Progenitor cell of endocrine pancreas (in vitro differentiated cells): ENCODE measurements at places on chromosomes 13 and 19.

- no peak for DNase-seq
Measured at GRCh38 chr13:103598671-103599070, 532.5 kb upstream of the SLC10A2 start.

DNA sequence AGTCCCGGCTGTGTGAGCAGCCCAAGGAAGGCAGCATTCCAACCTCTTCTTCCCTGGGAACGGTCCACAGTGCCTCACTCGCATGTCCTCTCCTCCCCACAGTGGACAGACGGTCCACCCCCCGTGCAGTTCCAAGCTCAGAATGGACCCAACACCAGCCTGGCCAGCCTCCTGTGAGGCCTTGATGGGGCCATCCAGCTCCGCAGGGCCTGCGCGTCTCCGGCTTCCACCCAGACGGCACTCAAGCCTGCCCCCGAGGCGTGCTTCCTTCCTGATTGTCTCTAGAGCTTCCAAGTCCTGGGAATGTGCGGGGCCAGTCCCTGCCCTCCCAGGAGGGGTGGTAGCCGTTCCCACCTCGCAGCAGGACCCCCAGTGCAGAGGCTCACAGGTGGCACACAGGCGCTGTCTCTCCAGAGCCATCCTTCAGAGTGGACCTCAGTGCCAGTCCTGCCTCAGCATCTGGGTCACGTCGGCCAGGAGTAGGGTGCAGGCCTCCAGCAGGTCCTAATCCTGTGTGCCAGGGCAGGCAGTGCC, 35.0 kb downstream of the MAU2 start:
- DNase-seq: no peak

GRCh38 chr19:35167251-35168119, 12.9 kb downstream of the FXYD5 start:
- DNase-seq: no peak

GRCh38 chr19:34120846-34121639, 51.3 kb upstream of the LSM14A start:
- DNase-seq: no peak

DNA sequence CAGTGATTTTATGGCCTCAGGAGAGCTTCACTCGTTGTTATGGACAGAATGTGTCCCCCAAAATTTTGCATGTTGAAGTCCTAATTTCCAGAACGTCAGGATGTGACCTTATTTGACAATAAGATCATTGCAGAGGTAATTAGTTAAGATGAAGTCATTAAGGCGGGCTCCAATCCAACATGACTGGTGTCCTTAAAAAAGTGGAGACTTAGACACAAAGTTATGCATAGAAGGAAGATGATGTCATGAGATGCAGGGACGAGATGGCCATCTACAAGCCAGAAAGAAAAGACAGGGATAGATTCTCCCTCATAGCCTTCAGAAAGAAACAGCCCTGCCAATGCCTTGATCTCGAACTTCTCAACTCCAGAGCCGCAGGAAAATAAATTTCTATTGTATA, 25.8 kb upstream of the SPATA13 start:
- no peak for DNase-seq

- no peak for DNase-seq
Measured at GRCh38 chr13:94596575-94596971, 621 bp upstream of the TGDS start.

- DNase-seq: no peak
Measured at GRCh38 chr13:22903301-22903700, 277.5 kb upstream of the SGCG start.

DNA sequence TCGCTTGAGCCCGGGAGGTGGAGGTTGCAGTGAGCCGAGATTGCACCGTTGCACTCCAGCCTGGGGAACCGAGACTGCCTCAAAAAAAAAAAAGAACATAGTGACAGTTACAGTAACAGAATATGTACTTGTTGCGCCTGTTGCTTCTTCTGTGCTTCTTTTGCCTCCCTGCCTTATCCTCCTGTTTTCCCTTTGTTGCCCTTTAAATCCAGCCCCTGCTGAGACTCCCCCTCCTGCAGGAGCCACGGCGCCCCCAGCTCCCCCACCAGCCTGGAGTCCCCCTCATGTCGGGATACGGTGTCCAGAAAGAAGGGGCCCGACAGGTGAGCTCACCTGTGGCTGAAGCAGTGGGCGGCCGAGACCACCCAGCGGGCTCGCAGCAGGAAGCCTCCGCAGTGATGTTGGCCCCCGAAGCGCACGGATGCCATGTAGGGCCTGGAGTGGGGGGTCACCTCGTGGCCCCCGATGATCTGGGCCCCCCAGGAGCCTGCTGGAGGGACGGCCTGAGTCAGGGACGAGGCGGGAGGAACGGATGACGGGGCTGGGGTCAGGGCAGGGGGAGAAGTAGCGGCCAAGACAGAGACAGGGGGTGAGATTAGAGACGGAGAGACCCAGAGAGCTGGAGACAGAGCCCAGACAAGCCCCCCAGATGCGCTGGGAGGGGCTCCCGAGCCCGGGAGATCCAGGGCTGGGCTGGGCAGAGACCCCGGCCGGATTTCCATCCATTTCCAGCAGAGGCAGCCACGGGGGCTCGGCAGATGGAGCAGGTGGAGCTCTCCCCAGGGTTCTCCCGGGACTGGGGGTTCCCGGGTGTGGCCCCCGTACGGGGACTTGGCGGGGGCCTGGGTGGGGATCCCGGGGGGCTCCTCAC, 536 bp downstream of the PRSS57 start:
- no peak for DNase-seq

DNA sequence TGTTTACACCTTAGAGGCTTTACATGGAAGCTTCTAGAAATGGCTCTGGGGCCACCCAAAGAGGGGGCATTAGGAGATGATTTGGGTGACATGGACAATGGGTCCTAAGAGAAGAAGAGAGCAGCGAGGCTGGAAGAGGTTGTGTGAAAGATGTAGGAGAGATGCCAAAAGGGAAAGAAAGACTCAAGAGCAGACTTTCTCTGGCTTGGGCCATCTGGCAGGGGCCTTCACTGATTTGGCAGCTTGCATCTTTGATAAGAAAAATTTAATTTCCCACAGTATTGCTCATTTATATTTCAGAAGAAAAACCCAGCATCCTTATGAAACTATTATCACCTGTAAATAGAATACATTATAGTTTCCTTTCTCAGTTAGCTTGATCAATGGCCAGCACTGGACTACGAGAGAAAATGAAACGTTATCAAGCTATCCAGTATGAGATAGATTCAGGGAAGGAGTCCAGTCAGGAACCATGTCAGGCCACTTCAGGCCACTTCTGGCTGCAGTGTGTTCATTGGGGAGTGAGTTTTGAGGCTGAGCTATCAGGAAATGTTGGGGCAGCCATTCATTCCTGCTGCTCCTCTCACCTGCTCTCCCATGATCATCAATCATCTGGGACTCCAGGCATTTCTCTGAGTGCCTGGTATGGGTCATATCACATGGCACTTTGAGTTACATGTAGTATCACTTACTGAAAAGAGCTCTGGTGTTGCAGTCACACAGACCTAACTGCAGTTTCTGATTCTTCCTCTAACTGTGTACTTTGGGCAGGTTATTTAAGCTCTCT, 10.3 kb downstream of the SCEL start:
- no peak for DNase-seq

- no peak for DNase-seq
Measured at GRCh38 chr13:79686441-79686840, 205.5 kb downstream of the NDFIP2 start.

GRCh38 chr19:22118132-22118531, 65.8 kb downstream of the ZNF257 start:
- no peak for DNase-seq

DNA sequence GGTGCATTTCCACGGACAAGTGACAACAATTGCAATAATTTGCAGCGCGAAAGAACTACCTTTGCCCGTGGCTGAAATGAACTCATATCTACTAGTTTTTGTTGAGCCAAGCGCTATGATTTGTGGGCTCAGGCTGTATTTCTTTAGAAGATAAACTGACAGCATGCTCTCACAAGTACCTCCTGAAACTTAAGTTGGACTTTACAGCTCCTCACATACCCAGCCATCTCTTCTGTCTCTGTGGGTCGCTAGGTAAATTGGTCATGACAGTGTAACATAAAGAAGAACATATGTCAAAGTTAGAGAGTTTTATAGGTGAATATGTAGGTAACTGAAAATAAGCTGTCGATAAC, 839 bp downstream of the COG6 start:
- no peak for DNase-seq

GRCh38 chr19:2033825-2034159, 17.3 kb downstream of the MKNK2 start:
- DNase-seq: no peak

GRCh38 chr13:62375653-62376052, 960.0 kb upstream of the PCDH20 start:
- no peak for DNase-seq

DNA sequence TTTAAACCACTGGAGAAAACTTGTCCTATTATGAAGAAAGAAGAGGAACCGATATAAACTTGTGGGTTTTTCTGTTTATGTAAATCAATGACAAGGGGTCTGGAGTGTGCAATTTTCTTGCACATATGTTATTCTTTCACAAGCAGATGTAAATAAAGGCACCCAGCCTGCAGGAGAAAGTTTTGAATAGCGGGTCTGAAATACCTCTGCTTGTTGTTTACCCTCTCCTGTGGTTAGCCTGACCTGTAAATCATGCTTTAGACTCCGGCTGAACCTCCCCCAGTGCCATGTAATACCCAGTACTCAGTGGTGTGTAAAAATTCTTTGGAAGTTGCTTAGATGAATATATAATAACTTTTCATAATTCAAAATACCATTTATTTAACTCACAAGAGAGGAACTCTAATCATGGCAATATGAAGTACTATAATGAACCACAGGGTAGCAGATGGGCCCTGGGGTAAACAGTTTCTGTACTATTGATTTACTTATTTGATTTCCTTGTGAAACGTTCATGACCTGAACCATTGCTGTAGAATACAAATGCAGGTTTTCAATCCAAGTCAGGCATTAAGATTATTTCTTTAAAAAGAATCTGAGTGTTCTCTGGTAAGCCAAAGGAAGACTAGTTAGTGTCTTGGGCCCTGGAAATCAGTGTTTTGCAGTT, 245.1 kb downstream of the LMO7 start:
- no peak for DNase-seq

GRCh38 chr13:66617786-66618185, 612.4 kb downstream of the PCDH9 start:
- no peak for DNase-seq

DNA sequence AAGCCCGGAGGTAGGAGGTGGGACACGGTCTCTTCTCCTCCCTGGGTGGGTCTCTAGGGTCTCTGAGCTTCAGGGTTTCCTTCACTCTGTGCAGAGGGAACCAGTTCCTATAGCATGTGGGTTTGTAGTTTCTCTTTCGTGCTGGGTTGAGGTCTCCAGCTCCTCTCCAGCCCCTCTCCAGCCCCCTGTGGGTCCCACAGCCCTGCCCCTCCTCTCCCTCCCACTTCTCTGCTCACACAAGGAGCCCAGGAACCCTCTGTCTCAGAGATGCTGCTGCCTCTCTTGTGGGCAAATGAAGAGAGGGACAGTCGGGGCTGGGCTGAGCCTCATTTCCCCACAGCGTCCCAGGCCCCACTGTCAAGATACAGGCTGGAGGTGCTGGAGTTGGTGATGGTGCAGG, 1.4 kb downstream of the SIGLEC7 start:
- no peak for DNase-seq

DNA sequence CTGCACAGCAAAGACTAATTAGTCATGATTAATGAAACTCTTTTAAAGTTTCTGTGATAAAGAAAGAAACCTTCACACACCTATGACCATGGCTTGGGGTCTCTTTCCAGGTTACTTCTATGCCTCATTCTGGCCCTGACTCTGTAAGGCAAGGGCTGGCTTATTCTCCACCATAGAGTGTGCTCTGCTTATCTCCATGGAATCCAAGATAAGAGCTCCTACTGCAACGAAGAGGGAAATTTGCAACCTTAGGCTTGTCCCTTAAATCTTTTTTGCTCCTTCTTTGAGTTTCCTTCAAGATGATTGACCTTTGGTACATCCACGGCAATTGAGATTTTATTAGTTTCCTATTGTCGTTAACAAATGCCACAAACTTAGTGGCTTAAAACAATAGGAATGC, 239.9 kb downstream of the SPRY2 start:
- no peak for DNase-seq

GRCh38 chr19:1435378-1435989, 2.7 kb upstream of the RPS15 start:
- no peak for DNase-seq

- DNase-seq: no peak
Measured at GRCh38 chr19:31938675-31939074, 406.7 kb upstream of the ZNF507 start.

GRCh38 chr13:110377178-110377825, 70.2 kb downstream of the COL4A2 start:
- no peak for DNase-seq

- no peak for DNase-seq
Measured at GRCh38 chr13:29434217-29434945, 161.1 kb downstream of the SLC7A1 start.

DNA sequence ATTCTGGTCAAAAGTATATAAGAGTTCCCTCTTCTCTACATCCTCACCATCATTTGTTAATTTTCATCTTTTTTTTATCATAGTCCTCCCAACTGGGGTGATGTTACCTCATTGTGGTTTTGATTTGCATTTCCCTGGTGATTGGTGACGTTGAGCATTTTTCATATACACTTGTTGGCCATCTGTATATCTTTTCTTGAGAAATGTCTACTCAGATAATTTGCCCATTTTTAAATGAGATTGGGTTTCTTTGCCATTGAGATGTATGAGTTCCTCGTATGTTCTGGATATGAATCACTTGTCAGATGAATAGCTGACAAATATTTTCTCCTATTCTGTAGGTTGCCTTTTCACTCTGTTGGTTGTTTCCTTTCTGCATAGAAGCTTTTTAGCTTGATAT, 2.4 kb downstream of the CD33 start:
- DNase-seq: no peak

GRCh38 chr19:40739030-40739839, 11.0 kb downstream of the ACTMAP start:
- DNase-seq: no peak

DNA sequence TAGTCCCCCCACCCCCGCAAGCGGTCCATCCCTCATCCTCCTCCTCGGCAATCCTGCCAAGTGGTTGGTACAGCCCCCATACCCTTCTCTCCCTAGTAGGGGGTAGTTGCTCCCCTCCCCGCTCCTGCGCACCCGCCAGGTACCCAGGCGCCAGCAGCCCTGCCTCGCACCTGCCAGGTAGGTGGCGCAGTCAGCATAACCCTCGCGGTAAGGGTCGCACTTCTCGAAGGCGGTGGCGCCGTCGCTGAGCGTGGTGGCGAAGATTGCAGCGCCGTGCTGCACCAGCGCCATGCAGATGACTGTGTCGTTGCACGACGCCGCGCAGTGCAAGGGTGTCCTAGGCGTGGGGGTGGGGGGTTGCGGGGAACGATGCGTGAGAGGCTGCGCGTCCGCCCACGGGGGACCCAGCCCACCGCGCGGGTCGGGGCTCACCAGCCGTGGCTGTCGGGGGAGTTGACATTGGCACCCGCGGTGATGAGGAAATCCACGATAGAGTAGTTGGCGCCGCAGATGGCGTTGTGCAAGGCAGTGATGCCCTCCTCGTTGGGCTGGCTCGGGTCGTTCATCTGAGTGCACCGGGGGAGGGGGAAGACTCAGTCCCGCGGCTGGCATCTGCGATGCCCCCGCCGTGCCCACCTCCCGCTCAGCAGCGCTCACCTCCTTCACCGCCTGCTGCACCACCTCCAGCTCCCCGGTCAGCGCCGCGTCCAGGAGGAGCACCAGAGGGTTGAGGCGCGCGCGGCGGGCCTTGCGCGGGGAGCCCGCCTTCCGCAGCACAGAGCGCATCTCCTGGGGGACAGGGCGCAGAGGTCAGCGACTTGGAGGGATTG, 15.2 kb upstream of the ERCC2 start:
- no peak for DNase-seq

- DNase-seq: no peak
Measured at GRCh38 chr19:3964256-3965194, 6.4 kb downstream of the DAPK3 start.
